ENCODE measurements at places on chromosomes 5 and 9. TPM values are rescaled to one million over a fixed set of nuclear protein-coding genes. Genes with fewer than 3 reads are reported as not detected.

The OGN gene
- total RNA-seq: 140 TPM

The BTNL8 gene
- total RNA-seq: not detected

The TAF11L5 gene
- total RNA-seq: not detected

The SLC45A2 gene
- total RNA-seq: 0.09 TPM

The DRD1 gene
- total RNA-seq: 0.18 TPM

The PCDHB12 gene
- 0.18 TPM for total RNA-seq

The PTGDS gene
- total RNA-seq: 27.6 TPM

The MYOZ3 gene
- 0.72 TPM for total RNA-seq

The ABCA1 gene
- total RNA-seq: 40.1 TPM

The FUT7 gene
- total RNA-seq: not detected

The PTGR1 gene
- 88.4 TPM for total RNA-seq

The GDNF gene
- 0.54 TPM for total RNA-seq

The INIP gene
- 39.1 TPM for total RNA-seq

The OR13F1 gene
- not detected for total RNA-seq

The ADAMTSL2 gene
- not detected for total RNA-seq

The GADD45G gene
- 6.1 TPM for total RNA-seq

The PTPN3 gene
- 2.0 TPM for total RNA-seq

The TMEM245 gene
- 88.9 TPM for total RNA-seq

The PTCD2 gene
- total RNA-seq: 13.6 TPM

The GFI1B gene
- total RNA-seq: not detected

The GMCL2 gene
- total RNA-seq: not detected

The SPINK13 gene
- total RNA-seq: not detected

The CLIC3 gene
- total RNA-seq: 4.3 TPM

The SLC46A2 gene
- not detected for total RNA-seq

The PITX1 gene
- total RNA-seq: 1.5 TPM

The ARL15 gene
- 5.4 TPM for total RNA-seq

The FOXD4L5 gene
- total RNA-seq: under 0.01 TPM

The CLK4 gene
- total RNA-seq: 36.0 TPM

The CCL28 gene
- 5.1 TPM for total RNA-seq

The SH3PXD2B gene
- total RNA-seq: 46.7 TPM

The HSPA5 gene
- total RNA-seq: 126 TPM

The SLC1A3 gene
- 3.7 TPM for total RNA-seq

The UAP1L1 gene
- 12.7 TPM for total RNA-seq

The FAM169A gene
- total RNA-seq: 0.16 TPM

The CENPK gene
- 1.4 TPM for total RNA-seq

The MELK gene
- total RNA-seq: 2.9 TPM

The CEL gene
- total RNA-seq: 0.27 TPM

The HRH2 gene
- under 0.01 TPM for total RNA-seq

The DDX4 gene
- not detected for total RNA-seq

The TNFSF15 gene
- total RNA-seq: 2.4 TPM

The ASPN gene
- total RNA-seq: 65.8 TPM

The DNAJC25 gene
- 12.7 TPM for total RNA-seq

The TNFSF8 gene
- total RNA-seq: not detected

The NUTM2G gene
- total RNA-seq: not detected

The F2RL1 gene
- total RNA-seq: 3.1 TPM

The PCDHA13 gene
- total RNA-seq: 0.08 TPM

The FCHO2 gene
- 7.4 TPM for total RNA-seq

The ANKRD18A gene
- total RNA-seq: 0.09 TPM

The CDH9 gene
- total RNA-seq: 0.16 TPM

The MEGF10 gene
- not detected for total RNA-seq

The GGTA1 gene
- 0.18 TPM for total RNA-seq

The MARCHF6 gene
- 49.0 TPM for total RNA-seq

The BARHL1 gene
- total RNA-seq: not detected

The WWC1 gene
- total RNA-seq: 2.7 TPM
